ENCODE measurements at places on chromosomes 12 and 14. TPM values are rescaled to one million over a fixed set of nuclear protein-coding genes. Genes with fewer than 3 reads are reported as not detected.

The KCNC2 gene
- total RNA-seq = not detected

The SPIC gene
- total RNA-seq = not detected

The CCDC60 gene
- not detected for total RNA-seq

The CHGA gene
- not detected for total RNA-seq

The NR1H4 gene
- not detected for total RNA-seq

The SMOC1 gene
- 0.90 TPM for total RNA-seq

The IGF1 gene
- total RNA-seq = 2.1 TPM

The WNT1 gene
- total RNA-seq = not detected

The KRT81 gene
- total RNA-seq = not detected

The FITM1 gene
- 0.63 TPM for total RNA-seq

The PDE3A gene
- total RNA-seq = 0.51 TPM

The EPYC gene
- not detected for total RNA-seq

The ZDHHC22 gene
- total RNA-seq = not detected

The CLECL1 gene
- not detected for total RNA-seq

The ERC1 gene
- 18.4 TPM for total RNA-seq

The NRL gene
- 1.8 TPM for total RNA-seq

The LMO3 gene
- not detected for total RNA-seq

The BDKRB2 gene
- 0.26 TPM for total RNA-seq

The SERPINA9 gene
- total RNA-seq = not detected

The ARHGDIB gene
- 69.4 TPM for total RNA-seq

The CAPZA3 gene
- not detected for total RNA-seq

The DACT1 gene
- total RNA-seq = 0.13 TPM

The STRN3 gene
- 43.2 TPM for total RNA-seq

The GLIPR1L2 gene
- total RNA-seq = 0.13 TPM

The RTL1 gene
- total RNA-seq = not detected
